ENCODE measurements at places on chromosomes 2 and 18. TPM values are rescaled to one million over a fixed set of nuclear protein-coding genes. Genes with fewer than 3 reads are reported as not detected.

DNA sequence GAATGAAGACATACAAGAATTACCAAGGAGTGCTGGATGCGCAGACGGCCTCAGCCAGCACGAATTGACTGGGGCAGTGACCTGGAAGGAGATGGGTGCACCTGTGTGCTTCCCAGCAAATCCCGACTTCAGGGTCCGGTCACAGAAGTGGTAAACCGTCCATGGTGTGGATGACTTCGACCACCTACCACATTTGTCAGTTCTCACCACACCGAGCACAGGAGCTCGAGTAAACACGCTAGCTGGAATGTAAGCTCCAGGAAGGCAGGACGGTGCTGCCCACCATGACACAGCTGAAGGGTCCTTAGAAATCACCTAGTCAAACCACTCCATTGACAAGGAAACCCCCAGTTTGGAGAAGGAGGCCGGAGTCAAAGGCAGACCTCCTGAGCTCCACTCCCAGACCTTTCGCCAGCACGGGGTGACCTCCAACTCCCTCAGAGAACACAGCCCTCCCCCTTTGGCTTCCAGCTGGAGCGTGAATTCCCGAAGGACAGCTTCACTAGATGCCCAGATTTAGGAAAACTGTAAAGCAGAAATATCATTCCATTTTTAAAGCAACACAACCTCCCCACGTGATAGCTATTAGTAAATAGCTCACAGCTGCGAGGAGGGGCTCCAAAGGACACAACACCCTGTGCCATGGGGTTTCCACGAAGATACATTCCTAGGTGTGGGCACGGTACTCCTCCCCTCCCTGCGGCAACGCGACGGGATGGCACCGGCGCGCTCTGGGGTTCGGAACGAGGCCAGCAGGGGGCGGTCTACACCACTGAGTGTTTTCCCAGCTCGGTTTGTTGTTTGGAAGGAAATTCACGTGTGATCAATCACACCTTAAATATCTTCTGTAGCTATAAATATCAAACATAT, 34.1 kb upstream of the GNAL start:
- no peak for DNase-seq

DNA sequence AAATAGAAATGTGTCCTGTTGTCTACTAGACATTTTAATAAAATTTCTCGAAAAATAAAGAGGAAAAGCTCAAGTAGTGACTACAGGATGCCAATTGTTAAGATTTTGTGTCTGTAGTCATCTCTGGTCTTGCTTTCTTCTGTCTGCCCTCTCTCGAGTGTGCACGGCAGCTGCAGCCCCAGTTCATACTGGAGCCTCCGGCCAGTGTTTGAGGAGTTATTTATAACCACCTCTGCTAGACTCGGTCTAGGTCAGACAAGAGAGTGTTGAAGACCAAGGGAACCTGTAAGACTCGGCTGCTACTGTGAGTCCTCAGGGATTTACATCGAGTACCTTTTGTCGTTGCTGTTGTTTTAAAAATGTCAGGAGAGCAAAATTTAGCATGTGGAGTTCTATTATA, 810.1 kb upstream of the POU3F3 start:
- no peak for DNase-seq

DNA sequence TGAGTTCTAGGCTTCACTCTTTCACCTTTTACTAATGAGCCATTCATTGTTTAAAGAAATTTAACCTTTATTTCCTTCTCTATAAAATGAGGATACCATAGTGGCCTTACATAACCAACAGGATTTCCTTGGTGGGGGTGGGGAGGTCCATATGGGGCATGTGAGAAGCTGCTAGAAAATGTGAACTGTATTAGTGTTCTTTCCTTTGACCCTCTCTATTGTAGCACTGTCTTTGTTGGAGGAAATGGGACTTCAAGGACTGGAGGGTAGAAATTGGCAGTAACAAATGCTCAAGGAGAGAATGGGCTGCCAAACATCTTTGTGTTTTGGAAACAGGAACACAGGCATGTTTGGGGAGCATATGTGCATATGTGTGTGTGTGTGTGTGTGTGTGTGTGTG, 468.7 kb upstream of the ZEB2 start:
- no peak for DNase-seq

DNA sequence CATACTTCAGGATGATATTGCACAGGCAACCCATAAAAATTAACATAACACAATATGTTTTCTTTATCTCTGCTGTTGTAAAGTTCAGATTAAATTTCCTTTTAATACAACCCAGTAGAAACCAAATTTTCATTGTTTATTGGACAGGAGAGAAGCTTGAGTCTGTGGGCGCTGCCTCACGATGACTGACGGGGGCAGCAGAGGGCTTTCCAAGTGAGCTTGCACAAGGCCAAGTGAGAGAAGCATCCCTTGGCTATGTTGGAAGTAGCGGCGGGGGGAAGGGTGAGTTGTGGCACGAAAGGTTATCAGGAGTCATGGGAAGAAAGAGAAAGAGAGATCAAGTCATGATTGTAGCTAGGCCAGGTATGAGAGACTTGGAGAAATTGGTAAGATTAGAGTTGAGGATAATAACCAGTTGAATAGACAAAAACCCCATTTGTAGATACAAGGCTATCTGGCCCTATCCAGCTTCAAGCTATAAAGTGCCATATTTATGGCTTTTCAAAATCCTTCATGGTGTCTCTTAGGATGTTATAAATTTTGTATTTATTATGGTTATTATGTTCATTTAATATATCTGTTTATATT, 413.7 kb upstream of the FAM98A start:
- peak; percentile 10 for DNase-seq

- DNase-seq: no peak
Observed at GRCh38 chr2:232030229-232030628, 68.7 kb downstream of the DIS3L2 start.

DNA sequence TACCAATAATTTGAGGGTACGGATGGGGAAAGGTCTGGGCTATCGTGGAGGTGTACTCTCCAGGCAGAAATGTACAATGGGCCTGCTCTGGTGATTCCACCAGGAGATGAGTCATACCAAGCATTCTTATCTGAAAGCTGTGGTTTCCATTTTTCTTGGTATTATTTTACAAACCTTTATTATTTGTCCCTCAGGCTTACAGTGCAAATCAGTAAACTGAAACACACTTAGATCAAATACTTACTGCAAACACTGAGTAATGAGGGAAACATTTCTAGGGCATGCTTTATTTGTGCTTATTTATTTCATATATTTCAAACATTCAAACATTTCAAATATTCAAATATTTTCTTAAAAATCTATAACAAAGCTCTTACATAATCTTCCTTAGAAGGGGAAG, 319.8 kb downstream of the RND3 start:
- peak; percentile 63 for DNase-seq

DNA sequence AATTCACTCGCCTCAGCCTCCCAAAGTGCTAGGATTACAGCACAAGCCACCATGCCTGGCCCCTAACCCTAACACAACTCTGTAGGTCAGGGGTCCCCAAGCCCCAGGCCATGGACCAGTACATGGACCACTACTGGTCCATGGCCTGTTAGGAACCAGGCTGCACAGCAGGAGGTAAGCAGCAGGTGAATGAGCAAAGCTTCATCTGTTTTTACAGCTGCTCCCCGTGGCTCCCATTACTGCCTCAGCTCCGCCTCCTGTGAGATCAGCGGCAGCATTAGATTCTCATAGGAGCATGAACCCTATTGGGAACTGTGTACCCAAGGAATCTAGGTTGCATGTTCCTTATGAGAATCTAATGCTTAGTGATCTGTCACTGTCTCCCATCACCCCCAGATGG, 201.7 kb downstream of the NRP2 start:
- DNase-seq: no peak

DNA sequence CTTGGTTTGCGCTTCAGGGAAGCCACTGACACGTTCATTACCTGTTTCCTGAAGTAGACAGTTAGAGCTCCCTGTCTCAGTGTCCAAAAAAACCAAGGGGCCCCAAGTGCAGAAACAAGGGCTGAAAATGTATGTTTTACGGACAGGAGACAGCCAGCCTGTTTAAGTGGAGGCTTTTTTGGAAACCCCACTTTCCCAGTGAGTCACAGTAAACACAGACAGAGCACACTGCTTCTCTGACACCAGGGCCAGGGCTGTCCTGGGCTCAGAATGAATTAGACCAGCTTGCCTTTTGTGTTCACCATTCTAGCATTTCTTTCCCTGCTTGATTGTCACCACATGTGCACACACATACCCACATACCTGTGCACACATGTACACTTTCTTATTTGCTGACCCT, 128.6 kb downstream of the SH3RF3 start:
- no peak for DNase-seq

- no peak for DNase-seq
Observed at GRCh38 chr2:109611467-109612095, 2.2 kb downstream of the SEPTIN10 start.

DNA sequence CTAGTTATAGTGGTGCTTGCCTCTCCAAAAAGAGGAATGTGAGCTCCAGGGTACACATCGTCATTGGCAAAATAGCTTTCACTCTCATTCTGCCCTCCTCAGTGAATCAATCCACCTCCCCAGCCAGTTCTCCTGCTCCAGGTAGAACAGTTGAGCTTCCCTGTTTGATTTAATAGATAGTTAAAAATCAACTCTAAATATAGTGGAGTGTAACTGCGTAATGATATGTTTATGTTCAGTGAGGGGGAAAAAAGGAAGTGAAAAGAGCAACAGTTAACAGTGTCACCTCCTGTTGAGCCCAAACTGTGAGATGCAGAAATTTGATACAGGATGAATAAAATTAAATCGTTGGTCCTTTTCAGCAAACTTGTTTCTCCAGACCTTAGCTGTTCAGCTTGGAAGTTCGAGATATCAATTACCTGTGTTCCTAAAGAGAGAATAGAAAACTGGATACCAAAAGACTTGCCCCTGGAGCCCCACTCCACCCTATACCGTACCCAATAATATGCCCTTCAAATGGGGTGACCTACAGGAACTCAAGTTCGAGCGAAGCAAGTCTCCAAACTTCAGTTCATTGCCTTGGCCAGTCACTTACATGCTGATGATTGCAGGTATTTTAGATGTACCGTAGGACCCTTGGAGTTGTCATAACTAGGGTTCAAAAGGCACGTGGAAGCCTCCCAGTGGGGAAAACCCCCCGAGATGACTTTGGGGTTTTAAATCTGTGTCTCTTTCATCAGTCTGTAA, 708.4 kb downstream of the RNF144A start:
- no peak for DNase-seq

GRCh38 chr2:110865188-110865587, 132.8 kb downstream of the ACOXL start:
- DNase-seq: no peak

DNA sequence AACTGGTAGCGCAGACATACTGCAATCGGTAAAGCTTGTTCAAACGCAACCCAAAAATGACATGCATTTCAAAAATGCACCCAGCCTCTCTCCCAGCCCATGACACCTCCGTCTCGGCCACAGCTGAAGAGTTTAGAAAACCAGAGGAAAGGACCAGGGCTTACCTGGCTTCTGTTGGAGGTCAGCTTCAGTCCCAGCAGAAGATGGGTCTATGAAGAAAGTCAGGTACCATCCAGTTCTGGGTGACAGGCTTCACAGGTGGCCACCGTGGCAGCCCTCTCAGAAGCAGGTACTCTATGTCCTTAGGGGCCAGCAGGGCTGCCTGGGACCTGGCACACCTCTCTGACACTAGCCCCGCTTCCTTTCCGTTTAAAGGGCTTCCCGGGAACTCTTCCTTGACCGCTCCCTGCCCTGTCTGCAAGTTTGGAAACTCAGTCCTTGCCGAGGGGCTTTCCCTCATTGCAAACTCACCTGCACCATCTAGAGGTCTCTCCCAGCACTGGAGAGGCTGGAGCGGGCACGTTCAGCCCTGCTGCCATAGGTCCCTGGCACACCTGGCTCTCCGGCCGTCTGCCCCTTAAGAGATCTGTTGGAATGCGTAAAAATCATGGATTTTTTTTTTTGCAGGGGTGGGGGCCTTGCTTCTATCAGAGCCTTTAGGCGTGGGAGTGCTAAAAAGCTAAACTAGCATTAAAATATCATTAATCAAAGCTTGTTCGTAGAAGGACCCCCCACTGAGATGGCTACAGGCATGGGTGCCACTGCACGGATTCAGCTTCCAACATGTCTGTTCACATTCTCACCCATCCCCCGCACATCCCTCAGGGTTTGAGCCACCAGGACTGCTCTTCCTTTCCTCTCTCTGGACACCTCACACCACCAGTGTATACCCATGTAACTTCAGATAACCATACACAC, at the start of gene EDAR:
EDAR (minus strand) TSS at position 425 of the 918 bp plus-strand sequence. CDS start 58,206 bp downstream, outside the sequence.
- DNase-seq: peak; percentile 50

- no peak for DNase-seq
Observed at GRCh38 chr2:866009-866680, 84.5 kb upstream of the SNTG2 start.

- no peak for DNase-seq
Observed at GRCh38 chr2:206799083-206799482, 33.7 kb downstream of the FASTKD2 start.

DNA sequence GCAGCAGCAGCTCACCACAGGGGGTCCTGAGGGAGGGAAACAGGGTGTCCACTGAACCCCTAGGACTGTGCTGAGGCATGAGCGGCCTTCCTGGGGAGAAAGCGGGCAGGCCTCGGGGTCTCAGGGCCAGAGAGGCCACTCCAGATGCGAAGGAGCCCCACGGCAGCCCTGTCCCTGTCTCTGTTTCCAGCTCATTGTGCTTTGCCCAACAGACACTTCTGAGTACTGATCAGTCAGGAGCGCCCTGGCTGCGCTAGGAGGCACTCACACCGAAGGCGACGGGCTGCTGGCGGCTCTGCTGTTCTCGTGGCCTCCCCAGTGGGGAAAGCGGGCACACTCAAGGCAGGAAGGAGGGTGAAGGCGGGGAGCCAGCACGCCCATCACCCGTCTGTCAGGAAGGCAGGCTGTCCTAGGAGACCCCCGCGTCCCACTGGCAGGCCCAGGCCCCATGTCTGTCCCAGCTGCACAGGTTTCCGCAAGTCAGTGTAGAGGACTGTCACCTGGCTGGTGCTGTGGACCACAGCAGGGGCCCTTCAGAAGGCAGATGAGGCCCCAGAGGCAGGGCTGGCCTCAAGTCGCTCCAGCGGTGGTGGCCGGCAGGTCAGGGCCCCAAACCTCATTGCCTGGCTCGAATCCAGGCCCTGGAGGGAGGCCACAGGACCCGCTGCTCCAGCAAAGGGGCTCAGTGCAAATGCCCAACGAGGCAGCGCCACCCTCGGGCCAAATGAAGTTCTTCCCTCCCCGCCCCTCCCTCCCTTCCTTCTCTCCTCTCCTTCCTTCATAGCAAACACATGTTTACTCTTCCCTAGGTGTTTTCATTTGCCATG, 6.8 kb downstream of the ESPNL start:
- no peak for DNase-seq

DNA sequence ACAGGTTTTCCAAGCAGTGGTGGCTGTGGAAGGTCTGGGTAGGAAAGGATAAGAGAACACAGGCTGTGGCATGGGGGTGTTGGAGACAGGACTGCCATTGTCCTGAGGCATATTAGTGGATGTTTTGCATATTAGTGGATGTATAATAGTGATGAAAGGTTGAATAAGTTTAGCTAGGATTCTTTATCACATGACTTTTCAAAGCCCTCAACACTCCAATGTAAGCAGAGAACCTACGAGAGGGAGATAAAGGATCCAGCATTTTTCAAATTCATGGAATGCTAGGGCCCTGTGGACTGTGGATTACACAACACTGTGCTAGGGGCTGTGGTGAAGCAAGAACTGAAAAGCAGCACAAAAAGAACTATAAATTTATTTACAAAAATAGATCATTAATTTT, 63.2 kb downstream of the POLE4 start:
- DNase-seq: no peak

The GALNT13 gene
- not detected for total RNA-seq

The SERPINB4 gene
- total RNA-seq: not detected

The G6PC2 gene
- not detected for total RNA-seq

The MARCHF7 gene
- total RNA-seq: 98.1 TPM

The FHL2 gene
- total RNA-seq: 110 TPM

The ZNF892 gene
- 8.7 TPM for total RNA-seq

The FEV gene
- not detected for total RNA-seq

The SLC8A1 gene
- total RNA-seq: 19.9 TPM

The SETBP1 gene
- 9.8 TPM for total RNA-seq
